ENCODE measurements at places on chromosomes 7 and 10.

- DNase-seq = no peak
Observed at GRCh38 chr10:130027716-130028464, 63.8 kb upstream of the EBF3 start.

DNA sequence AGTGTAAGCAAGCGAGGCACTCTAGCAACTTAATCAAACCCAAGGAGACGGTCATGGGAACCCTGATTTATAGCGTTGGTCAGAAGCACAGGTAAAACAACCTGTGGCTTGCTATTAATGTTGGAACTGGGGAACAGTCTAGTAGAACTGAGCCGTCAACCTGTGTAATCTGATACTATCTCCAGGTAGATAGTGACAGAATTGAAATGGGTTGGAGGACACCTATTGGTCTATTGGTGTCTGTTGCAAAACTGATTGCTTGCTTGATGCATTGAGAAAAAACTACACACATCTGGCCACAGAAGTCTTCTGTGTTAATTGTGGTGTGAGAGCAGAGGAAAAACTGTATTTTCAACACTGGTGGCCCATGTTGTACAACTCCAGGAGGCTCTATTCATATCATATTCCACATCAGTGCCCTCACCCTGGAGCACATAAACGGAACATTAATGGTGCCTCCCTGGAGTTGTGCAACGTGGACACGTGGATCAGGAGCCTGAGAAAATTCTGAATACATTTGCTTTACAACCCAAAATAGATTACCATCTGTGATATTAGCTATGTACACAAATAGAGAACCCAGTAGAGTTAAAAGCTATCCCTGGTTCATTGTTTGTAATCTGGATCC lies 112.2 kb downstream of the MYO3A start:
- no peak for DNase-seq

DNA sequence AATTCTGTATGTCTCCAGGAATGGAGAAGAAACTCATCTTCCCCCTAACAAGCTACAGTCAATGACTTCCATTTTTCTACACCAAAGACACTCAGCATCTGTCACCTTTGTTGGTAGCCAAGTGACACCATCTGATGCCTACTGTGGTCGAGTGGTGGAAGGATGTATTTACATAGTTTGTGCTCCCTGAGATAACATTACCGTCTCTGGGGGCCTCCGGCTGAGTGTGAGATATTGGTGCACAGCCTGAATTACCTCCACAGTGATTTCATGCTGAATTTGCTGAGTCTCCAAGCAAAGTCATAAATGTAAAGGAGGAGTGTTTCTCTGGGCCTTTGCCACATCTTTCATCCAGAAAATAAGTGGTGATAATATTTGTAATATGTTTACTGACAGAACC lies 114.0 kb downstream of the GRID1 start:
- no peak for DNase-seq

GRCh38 chr7:107145067-107145838 lies 23.6 kb upstream of the HBP1 start:
- DNase-seq = no peak
